ENCODE measurements at places on chromosomes 7 and 10. TPM values are rescaled to one million over a fixed set of nuclear protein-coding genes. Genes with fewer than 3 reads are reported as not detected.

Gene PIP
- not detected for total RNA-seq

Gene SFRP5
- total RNA-seq = not detected

Gene CPED1
- 0.20 TPM for total RNA-seq

GRCh38 chr7:34091321-34091917 lies 186.1 kb downstream of the BMPER start:
- DNase-seq = peak; percentile 72

Gene NAT16
- total RNA-seq = not detected
